ENCODE measurements at places on chromosomes 11 and 22.

DNA sequence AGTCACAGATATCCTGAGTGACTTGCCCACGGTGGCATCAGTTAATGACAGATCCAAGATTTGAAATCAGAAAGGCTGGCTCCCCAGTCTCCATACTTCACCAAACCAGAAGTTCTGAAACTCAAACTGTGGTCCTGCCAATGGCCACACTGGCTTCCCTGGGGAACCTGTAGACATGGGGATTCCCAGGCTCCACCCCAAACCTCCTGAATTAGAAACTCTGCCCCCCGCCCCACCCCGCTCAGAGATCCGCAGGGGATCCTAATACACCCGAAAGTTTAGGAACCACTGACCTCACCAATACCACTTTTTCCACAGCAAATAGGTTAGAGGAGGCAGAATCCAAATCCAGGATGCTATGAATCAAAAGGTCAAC, 15.3 kb downstream of the RTN4RL2 start:
- peak overlapping the region; percentile 85 for H3K27ac ChIP-seq
- H3K4me1 ChIP-seq, result peaks cover 31% of the 10 kb centered on the region
- H3K27me3 ChIP-seq, result peaks cover 5% of the 10 kb centered on the region
- no peaks in the 10 kb centered on the region for H3K36me3 ChIP-seq

DNA sequence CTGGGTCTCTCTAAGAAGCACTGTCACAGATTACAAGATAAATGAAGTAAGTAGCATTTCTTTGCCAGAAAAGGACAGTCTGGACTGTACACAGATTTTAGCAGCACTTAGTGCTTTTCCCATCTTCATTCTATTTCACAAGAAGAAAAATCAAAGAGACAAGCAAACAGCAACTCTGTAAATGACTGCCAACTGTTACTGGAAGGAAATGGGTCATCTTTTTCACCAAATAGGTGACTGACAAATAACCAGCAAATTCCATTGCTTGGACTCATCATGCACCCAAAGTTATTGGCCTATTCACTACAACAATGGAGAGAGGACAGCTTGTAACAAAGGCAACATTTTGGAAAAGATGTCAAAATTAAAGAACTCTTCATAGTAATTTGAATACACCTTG, 28.9 kb upstream of the CARD18 start:
- no peak for DNase-seq
- no peak overlapping the region for H3K27ac ChIP-seq
- no peak overlapping the region for H3K4me3 ChIP-seq

GRCh38 chr11:32069361-32070058, 21.4 kb upstream of the RCN1 start:
- H3K27ac ChIP-seq, result no peak overlapping the region
- no peaks in the 10 kb centered on the region for H3K36me3 ChIP-seq
- H3K4me1 ChIP-seq, result no peaks in the 10 kb centered on the region
- DNase-seq, result no peak
- peaks cover 16% of the 10 kb centered on the region for H3K27me3 ChIP-seq
- H3K4me3 ChIP-seq, result no peak overlapping the region

GRCh38 chr11:90250970-90251369, 28.1 kb upstream of the CHORDC1 start:
- peaks cover 13% of the 10 kb centered on the region for H3K4me1 ChIP-seq
- no peaks in the 10 kb centered on the region for H3K36me3 ChIP-seq
- peak; percentile 28 for DNase-seq

DNA sequence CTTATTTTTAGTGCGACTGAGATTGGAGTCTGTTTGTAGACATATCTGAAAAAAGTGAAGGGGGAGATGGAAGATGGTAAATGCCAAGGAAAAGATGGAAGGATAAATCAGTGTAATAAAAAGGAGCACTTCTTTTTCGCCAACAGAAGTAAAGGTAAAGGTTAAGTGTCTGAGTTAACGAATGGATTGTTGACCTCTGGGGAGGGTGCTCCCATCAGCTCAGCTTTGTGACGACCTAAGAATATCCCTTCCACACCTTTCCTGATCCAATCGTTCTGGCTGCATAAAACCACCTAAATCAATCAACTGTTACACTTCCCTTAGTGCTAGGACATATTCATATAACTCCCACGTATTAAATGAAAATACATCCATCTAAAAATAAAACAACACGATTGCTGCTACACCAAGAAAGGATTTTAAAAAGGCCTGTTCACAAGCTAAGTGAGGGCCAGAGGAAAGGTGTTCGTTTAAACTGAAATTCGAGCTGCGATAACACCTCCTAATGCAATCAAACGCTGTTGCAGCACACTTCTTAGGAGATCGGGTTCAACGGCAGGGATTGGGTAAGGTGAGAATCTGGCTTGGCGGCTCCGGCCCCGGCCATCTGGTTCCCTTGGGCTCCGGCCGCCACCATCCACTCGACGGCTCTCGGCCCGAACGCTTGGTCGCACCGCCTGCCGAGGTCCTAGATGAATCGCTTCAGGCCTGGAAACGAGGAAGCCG, 658 bp downstream of the C11orf71 start:
- H3K27ac ChIP-seq, result peak overlapping the region; percentile 99
- H3K27me3 ChIP-seq, result no peaks in the 10 kb centered on the region
- no peak for DNase-seq
- peaks cover 32% of the 10 kb centered on the region for H3K36me3 ChIP-seq
- peaks cover 36% of the 10 kb centered on the region for H3K4me1 ChIP-seq

DNA sequence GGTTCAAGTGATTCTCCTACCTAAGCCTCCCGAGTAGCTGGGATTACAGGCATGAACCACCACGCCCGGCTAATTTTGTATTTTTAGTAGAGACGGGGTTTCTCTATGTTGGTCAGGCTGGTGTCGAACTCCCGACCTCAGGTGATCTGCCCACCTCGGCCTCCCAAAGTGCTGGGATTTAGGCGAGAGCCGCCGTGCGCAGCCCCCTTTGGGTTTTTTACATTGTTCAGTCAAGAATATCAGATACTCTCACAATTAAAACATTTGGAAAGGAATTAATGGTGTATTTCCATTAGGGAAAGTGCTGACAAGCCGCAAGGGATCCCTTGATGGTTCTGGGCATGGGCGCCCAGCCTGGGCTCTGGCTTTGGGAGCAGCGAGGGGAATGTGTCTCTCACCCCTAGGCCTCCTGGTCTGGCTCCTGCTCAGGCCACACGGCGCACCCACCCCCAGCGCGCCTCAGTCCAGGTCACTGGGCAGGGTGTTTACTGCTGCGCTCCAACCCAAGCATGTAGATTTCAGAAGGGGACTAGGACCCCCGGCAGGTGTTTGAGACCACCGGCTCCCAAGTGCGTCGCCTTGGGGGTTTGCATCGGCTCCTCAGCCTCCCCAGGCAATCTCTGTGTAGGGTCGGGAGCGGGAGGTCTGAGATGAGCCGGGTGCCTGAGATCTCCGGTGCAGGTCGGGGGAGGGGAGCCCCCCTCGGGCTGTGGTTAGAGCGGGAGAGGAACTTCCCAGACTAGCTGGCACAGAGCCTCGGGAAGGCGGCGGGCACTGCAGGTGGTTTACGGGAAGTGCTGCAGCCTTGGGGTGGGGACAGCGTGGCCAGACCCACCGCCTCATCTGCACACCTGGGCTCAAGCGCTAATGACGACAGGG, 809 bp upstream of the IRF7 start:
- peaks cover 4% of the 10 kb centered on the region for H3K36me3 ChIP-seq
- H3K4me1 ChIP-seq, result peaks cover 11% of the 10 kb centered on the region
- DNase-seq, result no peak
- H3K4me3 ChIP-seq, result peak overlapping the region; percentile 84
- no peaks in the 10 kb centered on the region for H3K27me3 ChIP-seq

DNA sequence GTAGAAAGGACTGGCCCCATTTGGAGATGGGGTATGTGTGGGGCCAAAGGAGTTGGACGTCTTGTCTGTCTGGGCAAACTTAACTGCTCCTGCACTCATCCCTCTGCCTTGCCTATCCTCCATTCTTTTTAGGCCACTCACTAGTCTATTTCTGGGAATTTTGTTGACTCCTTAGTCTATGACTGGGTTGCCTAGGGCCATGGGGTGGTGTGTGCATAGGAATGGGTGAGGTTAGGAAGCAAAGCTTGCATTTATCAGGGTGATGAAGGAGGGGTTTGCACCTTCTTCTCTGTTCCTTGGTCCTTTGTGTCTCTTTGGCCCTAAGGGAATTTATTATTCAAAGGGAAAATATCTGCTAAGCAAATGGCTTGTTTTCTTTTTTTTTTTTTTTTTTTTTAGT, 80.9 kb upstream of the OR9Q1 start:
- no peak overlapping the region for H3K4me3 ChIP-seq
- no peaks in the 10 kb centered on the region for H3K36me3 ChIP-seq
- H3K27ac ChIP-seq, result no peak overlapping the region
- no peaks in the 10 kb centered on the region for H3K4me1 ChIP-seq

DNA sequence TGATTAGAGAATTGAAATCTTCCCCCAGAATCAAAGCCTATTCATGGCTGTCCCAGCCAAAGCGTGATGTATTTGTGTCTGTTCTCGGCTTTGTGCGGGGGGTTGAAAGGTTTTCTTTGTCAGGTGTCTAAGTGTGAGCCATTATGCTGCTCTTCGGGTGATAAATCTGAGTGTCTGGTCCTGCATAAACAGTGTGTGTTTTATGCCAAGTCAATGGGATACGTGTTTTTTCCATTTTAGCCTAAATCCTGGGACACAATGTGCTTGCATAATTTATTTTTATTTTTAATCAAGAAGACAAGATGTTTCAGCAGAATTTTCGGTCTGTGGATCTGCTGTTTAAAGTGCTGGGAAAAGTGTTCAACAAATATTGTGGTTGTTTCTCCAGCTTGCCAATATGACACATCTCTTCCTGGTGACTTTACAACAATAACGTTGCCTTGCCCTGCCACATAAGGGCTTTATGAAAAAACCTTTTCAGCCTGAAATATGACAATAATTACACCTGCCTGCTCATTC, 267.8 kb downstream of the TBC1D22A start:
- no peaks in the 10 kb centered on the region for H3K27me3 ChIP-seq
- H3K36me3 ChIP-seq, result no peaks in the 10 kb centered on the region
- DNase-seq, result no peak

DNA sequence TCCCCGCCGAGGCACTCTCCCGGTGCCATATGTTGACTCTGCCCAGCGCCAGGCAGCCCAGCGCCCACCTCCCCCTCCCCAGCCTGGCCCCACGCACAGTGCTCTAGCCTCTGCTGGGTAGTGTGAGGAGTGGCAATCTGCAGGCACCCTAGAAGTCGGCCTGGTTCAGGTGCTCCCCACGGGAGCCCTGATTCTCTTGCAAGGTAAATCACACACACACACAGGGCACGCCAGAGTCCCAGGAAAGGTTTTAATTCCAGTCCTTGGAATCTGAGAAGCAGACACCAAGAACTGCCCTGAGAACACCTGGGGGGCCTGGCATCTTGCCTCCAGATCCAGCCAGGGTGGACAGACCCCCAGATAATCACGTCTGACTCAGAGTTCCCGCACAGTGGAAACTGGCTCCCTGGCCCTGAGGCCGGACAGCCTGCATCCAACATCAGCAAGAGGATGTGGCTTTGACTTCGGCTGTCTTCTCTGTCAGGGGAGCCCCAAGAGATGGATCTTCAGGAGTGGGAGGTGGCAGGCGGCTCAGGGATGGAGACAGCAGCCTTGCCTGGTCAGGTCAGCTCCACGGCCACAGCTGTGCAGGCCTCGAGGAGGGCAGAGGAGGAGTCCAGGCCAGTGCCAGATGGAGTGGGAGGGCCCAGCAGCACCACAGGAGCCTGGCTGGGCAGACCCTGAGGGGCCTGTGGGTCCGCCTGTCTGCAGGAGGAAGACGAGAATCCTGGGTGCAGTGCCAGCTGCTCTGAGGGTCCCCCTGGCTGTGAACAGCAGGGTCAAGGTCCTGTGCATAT, 1.1 kb upstream of the RIN1 start:
- no peaks in the 10 kb centered on the region for H3K27me3 ChIP-seq
- peaks cover 33% of the 10 kb centered on the region for H3K4me1 ChIP-seq
- peaks cover 31% of the 10 kb centered on the region for H3K36me3 ChIP-seq
- no peak for DNase-seq
- peak overlapping the region; percentile 85 for H3K27ac ChIP-seq
- H3K4me3 ChIP-seq, result peak overlapping the region; percentile 66

DNA sequence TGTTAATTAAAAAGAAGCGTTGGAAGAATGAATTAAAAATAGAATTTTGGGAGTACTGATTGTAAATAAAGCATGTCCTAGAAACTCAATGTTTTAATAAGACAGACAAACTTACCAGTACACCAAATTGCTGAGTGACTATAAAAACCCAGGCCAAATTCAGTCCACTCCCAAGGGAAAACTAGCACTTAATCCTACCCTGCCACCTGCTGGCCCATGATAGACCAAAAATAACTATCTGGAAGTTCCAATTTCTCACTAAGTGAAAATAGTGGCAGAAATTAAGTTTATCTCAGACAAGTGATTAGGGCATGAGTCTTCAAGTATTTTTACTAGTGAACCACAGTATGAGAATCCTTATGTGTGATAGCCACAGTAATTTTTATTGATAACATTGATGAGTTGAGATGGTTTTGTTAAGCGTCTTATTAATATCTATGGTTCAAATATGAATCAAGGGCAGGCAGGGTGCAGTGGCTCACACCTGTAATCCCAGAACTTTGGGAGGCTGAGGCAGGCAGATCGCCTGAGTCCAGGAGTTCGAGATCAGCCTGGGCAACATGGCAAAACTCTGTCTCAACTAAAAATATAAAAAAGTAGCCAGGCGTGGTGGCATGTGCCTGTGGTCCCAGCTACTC, 9.8 kb upstream of the DDX10 start:
- H3K27ac ChIP-seq, result no peak overlapping the region
- DNase-seq, result peak; percentile 70
- no peaks in the 10 kb centered on the region for H3K4me1 ChIP-seq
- H3K36me3 ChIP-seq, result no peaks in the 10 kb centered on the region

- peak overlapping the region; percentile 81 for H3K27ac ChIP-seq
- peaks cover 8% of the 10 kb centered on the region for H3K36me3 ChIP-seq
- DNase-seq, result peak; percentile 56
- peaks cover 29% of the 10 kb centered on the region for H3K4me1 ChIP-seq
- no peaks in the 10 kb centered on the region for H3K27me3 ChIP-seq
Observed at GRCh38 chr11:78292109-78292803, 103.5 kb downstream of the USP35 start.

DNA sequence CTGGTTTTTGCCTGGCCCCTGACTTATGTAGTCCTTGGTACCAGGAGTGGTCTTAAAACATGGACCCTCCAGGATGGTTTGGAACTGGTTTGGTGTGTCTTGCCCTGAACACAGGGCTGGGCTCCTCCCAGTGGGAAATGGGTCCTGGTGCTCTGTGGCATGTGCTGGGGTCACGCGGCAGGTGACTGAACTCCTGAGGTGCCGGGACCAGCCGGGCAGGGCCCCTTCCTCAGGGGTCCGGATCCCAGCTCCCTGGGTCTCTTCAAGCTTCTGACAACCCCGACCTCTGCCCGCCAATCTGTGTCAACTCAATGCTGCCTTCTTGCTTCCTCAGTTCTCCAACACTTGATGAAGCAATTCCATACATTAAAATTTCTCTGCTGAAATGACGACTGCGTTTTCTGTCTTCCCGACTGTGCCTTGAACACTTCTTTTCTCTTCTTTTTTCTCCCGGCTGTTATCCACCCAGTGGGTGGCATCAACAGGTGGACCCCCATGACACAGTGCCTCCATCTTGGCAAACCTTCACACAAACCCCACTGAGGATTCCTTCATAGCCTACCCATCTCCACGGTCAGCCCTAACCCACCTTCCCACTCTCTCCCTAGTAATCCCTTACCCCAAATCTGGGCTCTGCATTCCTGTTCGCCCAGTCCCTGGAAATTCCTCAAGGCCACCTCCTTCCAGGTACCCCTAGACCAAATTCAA, 4.4 kb downstream of the IFT27 start:
- H3K27me3 ChIP-seq, result no peaks in the 10 kb centered on the region
- H3K27ac ChIP-seq, result no peak overlapping the region
- no peak for DNase-seq
- H3K4me1 ChIP-seq, result peaks cover 10% of the 10 kb centered on the region
- H3K36me3 ChIP-seq, result peaks cover 4% of the 10 kb centered on the region
- no peak overlapping the region for H3K4me3 ChIP-seq

- H3K27me3 ChIP-seq, result peaks cover 2% of the 10 kb centered on the region
- no peaks in the 10 kb centered on the region for H3K4me1 ChIP-seq
- no peaks in the 10 kb centered on the region for H3K36me3 ChIP-seq
- no peak overlapping the region for H3K27ac ChIP-seq
- H3K4me3 ChIP-seq, result no peak overlapping the region
Observed at GRCh38 chr11:113263458-113264259, 50.7 kb upstream of the TTC12 start.
